ENCODE measurements at places on chromosomes 6 and 20. TPM values are rescaled to one million over a fixed set of nuclear protein-coding genes. Genes with fewer than 3 reads are reported as not detected.
A peak's percentile ranks its signal among the peaks of the same experiment; 100 is the strongest.

GRCh38 chr20:59591061-59591460 lies 13.3 kb upstream of the PHACTR3 start:
- DNase-seq: no peak

GRCh38 chr6:4178737-4179333 lies 43.5 kb upstream of the ECI2 start:
- no peak for DNase-seq

- no peak for DNase-seq
These were observed 218.8 kb upstream of the ECI2 start for GRCh38 chr6:4354181-4354580.

DNA sequence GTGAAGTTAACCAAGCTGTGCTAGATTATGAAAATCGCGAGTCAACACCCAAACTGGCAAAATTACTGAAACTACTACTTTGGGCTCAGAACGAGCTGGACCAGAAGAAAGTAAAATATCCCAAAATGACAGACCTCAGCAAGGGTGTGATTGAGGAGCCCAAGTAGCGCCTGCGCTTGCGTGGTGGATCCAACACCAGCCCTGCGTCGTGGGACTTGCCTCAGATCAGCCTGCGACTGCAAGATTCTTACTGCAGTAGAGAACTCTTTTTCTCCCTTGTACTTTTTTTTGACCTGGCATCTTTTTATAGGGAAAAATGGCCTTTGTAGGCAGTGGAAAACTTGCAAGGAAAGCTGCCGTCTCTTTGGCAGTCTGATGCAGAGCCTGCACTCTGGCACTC lies 6.8 kb downstream of the GID8 start:
- no peak for DNase-seq

- no peak for DNase-seq
These were observed 20.5 kb downstream of the UBE2V1 start for GRCh38 chr20:50092436-50092835.

GRCh38 chr20:62319346-62319909 lies 16.6 kb downstream of the ADRM1 start:
- DNase-seq: no peak

- no peak for DNase-seq
These were observed 2.5 kb upstream of the HLA-DRA start for GRCh38 chr6:32436995-32437836.

- DNase-seq: no peak
These were observed 11.9 kb downstream of the GOPC start for GRCh38 chr6:117590447-117590846.

GRCh38 chr6:51841626-51842025 lies 245.8 kb downstream of the PKHD1 start:
- DNase-seq: no peak

DNA sequence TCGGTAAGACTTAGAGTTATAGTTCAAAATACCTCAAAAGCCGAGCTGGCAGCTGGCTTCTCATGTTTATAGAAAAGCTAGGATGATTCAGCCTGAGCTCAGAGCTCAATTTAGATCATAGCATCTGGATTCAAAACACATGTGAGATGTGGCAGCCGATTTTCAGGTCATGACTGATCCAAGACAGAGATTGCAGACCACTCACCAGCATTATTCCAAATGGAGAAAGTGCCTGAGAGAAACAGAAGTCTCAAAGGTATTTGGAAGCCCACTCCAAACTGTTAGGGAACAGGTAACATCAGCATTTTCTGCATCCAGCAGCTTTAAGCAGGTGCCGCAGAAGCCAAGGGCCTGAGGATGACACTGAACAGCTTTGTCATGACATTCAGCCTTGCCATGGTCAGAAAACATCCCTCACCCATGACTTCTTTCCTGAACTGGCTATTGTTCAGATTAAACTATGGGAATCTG lies 102.2 kb downstream of the BACH2 start:
- DNase-seq: no peak

GRCh38 chr20:37823296-37823980 lies 79.5 kb upstream of the VSTM2L start:
- no peak for DNase-seq

DNA sequence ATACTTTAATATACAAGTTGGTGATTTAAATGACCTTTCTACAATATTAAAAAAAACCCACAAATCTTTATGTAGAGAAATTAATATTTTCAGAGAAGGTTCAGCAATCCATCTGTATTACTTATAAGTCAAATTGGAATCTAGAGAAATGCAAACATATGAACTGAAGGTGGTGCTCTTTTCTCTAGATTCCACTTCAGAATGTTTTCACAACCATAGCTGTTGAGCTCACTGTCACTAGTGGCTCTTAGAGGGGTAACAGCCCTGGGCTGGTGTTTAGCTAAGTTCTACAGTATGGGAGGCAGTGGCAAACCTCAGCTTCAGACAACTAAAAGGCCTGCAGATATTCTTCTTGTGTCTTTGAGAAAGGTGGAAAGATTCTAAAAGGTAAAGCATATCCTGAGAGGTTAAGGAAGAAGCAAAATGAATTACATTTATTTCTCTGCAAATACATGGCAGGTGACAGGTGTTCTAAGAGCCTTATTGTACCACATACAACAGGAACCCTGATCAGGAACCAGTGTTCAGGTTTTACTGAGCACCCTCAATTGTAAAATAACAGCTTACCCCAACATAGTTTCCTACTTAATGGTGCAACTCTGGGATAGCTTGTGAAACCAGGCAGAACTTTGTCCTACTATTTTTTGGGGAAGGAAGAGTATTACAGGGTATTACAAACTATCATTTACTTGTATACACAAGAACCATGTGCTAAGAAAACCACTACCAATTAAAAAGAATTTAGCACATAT lies 56.6 kb upstream of the SAMHD1 start:
- DNase-seq: no peak

DNA sequence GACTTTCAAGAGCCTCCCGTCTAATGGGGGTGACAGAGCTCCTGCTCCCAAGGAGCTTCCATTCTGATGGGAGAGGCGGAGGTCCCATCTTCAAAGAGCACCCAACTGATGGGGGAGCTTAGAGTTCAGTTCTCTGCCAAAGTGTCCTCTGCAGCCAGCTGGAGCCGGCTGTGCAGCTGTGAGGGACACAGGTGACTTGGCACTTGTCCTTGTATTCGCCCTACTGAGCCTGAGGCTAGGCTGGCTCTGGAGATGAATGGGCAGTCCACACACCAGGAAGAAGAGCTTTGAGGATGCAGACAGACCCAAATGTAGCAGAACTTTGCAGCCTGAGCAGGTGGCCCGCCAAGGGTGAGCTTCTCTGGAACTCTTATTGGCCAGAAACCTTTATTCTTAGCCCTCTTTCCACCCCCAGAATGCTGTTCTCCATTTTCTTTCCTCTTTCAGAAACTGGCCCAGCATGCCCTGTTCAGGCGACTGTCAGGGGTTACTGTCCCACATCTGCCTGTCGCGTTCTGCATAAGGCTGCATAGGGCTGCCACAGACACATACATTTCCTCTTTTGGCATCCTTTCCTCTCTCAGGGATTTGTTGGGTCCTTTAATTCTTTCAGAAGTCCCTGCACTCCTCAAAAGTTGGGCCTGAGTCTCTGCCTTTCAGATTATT lies 108.7 kb upstream of the LRFN2 start:
- no peak for DNase-seq

GRCh38 chr6:40516429-40516828 lies 70.7 kb downstream of the LRFN2 start:
- no peak for DNase-seq

GRCh38 chr6:111623046-111623718 lies 17.5 kb upstream of the TRAF3IP2 start:
- no peak for DNase-seq

DNA sequence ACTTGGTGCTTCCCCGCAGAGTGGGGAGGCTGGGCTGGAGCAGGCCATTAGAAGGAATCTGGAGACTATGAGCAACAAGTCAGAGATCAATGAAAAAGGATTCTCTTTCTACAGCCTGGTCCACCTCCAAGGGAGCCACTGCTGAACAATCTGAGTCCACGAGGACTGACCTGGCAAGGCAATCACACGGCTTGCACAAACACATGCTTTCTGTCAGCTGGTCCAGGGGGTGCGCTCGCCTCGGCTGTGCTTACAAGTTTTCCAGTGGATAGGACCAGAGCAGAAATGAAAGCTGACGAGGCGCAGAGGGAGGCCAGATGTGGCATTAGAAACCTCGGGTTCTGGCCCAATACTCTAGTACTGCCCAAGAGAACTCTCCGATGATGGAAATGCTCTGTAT lies 18.1 kb downstream of the KCNK5 start:
- no peak for DNase-seq

GRCh38 chr20:16100111-16100510 lies 473.1 kb downstream of the KIF16B start:
- DNase-seq: no peak

GRCh38 chr6:117911660-117912059 lies 4.6 kb downstream of the SLC35F1 start:
- DNase-seq: no peak

GRCh38 chr6:31058128-31058894 lies 48.0 kb downstream of the MUC22 start:
- DNase-seq: no peak

- DNase-seq: no peak
These were observed 3.9 kb downstream of the ZBP1 start for GRCh38 chr20:57616143-57616951.

GRCh38 chr6:37587866-37588734 lies 88.4 kb upstream of the CCDC167 start:
- peak; percentile 19 for DNase-seq

DNA sequence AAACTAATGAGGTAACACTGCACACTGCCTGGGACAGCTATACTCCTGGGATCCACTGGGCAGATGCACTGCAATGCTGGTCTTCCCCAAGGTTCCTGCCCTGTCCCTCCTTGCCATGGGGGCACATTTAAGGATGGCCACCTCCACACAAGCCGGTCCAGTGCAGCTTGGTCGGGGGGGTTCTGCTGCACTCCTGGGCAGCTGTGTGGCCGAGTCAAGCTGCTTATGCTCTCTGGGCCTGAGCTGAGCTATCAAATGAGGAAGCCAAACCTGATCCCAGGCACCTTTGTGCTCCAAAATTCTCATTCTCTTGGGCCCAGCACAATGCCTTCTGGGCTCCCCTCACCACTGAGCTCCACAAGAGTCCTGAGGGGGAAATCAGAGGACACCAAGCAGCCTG lies 37.3 kb downstream of the NINL start:
- DNase-seq: no peak

GRCh38 chr20:64129146-64129782 lies 21.9 kb upstream of the NPBWR2 start:
- DNase-seq: no peak

DNA sequence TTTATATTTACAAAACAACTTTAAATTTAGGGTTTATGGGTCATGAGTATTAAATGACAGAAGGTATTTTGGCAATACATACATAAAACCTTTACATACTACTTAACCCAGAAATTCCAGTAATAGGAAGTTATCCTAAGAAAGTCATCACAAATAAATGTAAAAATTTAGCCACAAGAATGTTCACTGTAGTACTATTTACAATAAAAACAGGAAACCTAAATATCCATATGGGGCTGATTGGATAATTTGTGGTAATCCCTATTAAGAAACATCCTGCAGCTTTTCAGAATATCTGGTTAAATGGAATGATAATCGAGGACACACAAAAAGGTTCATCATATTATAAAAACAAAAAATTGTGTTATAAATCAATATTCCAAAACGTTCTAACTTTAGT lies 44.4 kb downstream of the TRAM2 start:
- DNase-seq: no peak

DNA sequence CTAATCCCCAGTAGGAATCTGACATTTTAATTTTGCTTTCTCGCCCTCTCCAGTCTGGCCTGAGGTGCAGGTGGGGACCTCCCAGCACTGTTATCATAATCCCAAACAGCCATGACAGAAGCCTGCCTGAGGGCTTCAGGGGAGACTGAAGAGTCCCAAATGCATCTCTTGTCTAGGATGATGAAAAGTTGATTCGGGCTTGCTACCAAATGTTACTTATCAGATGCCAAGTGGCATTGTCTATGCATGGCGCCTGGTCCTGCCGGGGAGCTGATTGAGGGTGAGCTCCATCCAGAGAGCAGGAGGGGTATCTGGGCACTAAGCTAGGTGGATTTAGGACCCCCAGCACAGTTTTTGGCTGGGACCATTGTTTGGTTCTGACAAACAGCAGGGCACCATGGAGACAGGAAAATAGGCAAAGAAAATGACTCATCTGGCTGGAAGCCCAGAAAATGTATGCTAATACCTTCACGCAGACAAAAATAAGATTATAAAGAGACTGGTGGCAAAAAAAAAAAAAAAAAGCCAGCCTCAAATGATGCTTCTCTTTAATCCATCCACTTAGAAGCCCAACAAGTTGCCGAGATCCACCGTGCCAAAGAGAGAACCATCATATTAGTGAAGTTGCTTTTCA lies 513.7 kb upstream of the SULF2 start:
- no peak for DNase-seq

GRCh38 chr6:71404145-71404966 lies 115.7 kb downstream of the OGFRL1 start:
- no peak for DNase-seq

DNA sequence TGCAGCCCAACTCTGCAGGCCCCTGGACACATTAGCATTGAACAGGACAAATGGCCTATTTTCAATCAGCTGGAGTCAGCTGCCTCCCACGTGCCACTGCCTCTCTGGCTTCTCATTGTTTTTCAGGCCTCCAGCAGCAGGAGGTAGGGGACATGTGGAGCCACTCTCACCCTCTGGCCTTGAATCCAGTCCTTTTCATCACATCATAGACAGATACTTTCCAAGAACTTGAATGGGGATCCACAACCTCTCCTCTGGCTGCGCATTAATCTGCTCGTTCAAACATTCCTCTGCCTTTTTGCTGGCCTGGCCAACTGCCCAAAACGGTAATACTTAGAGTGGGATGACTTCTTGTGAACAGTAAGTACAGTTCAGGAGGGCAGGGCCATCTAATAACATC lies 592.3 kb downstream of the PKHD1 start:
- no peak for DNase-seq

DNA sequence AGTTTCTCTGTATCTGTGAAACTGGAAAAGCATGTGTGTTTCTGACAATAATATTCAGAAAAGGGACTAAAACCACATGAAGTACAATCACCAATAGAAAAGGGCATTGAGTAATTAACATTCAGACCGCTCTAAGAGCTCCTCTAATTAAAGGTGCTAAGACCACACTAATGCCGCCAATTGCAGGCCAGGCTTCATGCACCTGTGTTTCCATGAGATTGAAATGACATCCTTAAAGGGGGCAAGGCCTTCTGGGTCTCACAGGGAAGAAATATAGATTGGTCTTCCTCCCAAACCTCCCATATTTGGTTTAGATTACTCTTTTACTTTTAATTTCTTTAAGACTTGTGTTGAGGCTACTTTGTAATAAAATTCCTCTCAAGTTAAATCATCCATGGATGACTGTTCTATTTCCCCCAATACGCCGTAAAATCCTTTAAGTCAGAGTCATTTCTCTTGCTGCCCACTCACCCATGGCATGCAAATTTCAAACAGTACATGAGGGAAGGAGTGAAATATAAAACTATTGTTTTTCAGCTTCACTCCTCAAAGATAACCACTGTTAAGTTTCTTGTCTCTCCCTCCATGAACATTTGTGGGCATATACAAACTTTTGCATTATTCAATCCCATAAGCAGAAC lies 110.6 kb downstream of the UBE3D start:
- no peak for DNase-seq

The FAM209B gene
- 0.56 TPM for total RNA-seq

The PTPRT gene
- 0.10 TPM for total RNA-seq

The MAFB gene
- total RNA-seq: 2.1 TPM

The SEMG1 gene
- total RNA-seq: not detected

The PRRT1 gene
- total RNA-seq: 2.1 TPM

The PTGIS gene
- total RNA-seq: 12.2 TPM

The CCND3 gene
- 39.3 TPM for total RNA-seq

The LPIN3 gene
- 20.1 TPM for total RNA-seq

The HDGFL1 gene
- total RNA-seq: not detected

The GPR6 gene
- not detected for total RNA-seq

The CTAGE9 gene
- not detected for total RNA-seq

The DLK2 gene
- total RNA-seq: 0.18 TPM

All from endothelial cell (in vitro differentiated cells).